RPMI8226 (cell line): ENCODE measurements at places on chromosomes 3 and 15.

- DNase-seq = no peak
Observed at GRCh38 chr3:54447427-54447826, 325.1 kb downstream of the CACNA2D3 start.

- no peak for DNase-seq
Observed at GRCh38 chr3:52134761-52135160, 19.5 kb downstream of the POC1A start.

- no peak for DNase-seq
Observed at GRCh38 chr3:195110647-195111318, 160.2 kb downstream of the XXYLT1 start.

DNA sequence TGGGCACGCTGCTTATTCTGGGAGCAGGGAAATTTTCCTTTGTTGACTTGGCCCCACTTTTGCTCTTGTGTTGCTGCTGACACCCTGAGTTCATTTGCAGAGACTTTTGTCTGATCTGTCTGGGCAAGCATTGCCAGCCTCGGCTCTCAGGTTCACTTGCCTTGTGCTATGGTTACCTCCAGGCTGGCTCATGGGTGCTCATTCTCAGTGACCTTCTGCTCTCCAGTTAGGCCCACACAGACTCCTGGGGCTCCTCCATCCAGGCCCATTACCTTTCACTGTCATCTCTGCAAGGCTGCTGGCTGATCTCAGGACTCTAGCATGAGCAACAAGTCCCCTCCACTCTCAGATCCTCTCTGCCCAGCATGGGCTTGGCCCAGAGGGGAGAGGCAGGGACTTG is 108.3 kb downstream of the IL20RB start:
- DNase-seq = no peak

GRCh38 chr3:23567917-23568316 is 237.8 kb upstream of the UBE2E1 start:
- peak; percentile 49 for DNase-seq

- DNase-seq = no peak
Observed at GRCh38 chr3:79953591-79954101, 185.8 kb upstream of the ROBO1 start.

DNA sequence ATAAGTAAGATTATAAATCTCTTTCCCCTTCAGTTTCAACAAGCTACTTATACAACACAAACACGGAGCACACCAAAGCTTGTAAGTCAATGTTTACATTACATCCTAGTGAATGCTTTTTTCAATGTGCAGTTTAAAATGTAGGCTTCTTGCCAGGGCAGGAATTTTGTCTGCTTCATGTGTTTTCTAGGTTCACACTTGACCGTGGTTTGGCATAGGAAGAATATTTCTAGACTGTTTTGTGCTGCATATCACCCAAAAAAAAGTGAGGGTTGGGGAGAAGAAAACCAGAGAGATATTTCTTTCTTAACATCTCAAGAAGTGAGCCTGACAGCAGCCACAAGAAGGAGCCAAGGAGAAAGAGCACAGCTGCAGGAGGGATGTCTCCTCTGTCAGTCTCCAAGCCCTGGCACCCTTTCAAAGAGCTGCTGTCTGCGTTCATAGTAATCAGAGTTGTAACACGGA is 255.8 kb downstream of the MEIS2 start:
- DNase-seq = no peak

DNA sequence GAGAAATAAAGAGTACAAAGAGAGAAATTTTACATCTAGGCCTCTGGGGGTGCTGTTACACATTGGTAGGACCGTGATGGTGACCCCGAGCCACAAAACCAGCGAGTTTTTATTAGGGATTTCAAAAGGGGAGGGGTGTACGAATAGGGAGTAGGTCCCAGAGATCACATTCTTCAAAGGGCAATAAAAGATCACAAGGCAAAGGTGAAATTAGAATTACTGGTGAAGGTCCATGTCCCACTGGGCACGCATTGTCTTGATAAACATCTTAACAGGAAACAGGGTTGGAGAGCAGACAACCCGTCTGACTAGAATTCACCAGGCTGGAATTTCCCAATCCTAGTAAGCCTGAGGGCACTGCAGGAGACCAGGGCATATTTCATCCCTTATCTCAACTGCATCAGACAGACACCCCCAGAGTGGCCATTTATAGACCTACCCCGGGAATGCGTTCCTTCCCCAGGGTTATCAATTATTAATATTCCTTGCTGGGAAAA is 4.3 kb downstream of the IRAK2 start:
- DNase-seq = no peak

DNA sequence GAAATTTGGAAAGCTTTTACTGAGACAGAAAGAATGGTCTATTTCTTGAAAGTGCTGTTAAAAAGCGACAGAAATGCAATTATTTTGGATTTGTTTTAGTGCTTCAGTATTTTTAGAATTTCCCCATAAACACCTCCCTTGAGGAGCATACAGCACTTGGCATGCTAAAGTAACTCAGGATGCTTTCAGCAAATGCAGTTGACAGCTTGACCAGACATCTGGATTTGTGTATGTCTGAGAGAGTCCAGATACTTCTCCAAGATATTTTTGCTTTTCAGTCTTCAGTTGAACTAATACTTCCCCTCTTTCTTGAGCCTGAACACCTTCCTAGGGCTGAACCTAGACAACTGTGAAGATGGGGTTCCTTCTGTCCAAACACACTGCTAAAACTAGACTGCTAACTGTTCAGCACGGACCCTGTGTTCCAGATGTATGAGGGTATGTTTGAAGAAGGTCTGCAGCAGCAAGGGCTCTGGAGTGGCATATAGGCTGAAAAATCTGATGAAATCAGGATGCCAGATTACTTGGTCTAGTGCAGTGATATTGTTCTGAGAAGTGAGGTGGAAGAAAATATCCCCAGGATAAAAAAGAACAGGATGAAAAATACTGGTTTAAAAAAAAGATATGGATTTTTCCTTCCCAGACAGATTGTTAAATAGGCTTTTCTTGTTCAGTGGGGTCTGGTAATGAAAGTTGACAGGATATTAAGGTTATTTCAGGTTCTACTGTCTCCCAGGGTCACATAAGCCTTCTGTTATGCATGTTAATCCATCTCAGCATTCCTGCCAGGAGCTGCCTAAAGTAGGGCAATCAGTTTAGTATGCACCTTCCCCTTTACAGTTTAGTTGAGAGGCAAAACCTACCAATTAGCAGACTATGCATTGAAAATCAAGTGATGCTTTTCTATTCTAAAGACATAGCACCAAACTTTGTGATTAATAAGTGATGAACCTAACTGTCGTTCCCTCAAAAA is 516.9 kb upstream of the TBL1XR1 start:
- DNase-seq = no peak

DNA sequence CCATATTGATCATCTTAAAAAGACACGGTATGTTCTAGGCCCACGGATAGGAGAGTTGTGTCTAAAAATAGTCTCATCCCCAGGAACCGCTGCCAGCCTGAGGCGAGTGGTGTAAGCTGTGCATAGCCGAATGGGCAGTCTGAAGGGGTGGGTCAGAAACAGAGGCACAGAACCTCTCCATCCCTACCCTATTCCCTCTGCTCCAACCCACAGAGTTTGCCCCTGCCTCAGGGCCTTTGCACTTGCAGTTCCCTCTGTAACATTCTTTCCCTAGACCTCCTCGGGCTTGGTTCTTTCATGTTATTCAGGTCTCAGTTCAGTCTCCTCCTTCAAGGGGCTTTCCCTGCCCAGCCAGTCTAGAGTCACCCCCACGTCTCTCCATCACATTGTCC is 4.8 kb downstream of the SCN5A start:
- DNase-seq = no peak

DNA sequence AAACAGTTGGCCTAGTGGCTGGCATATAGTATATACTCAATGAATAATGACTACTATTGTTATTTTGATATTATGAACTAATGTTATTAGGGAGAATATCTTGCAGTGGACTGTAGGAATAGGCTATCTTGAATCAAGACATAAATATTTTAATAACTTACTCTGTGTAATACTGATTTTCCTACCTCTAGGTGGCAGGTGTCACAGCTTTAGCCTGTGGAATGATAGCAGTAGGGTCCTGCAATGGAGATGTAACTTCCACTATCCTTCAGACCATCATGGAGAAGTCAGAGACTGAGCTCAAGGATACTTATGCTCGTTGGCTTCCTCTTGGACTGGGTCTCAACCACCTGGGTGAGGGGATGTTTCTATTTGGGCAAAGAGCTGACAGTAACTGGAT is 6.5 kb downstream of the PSMD2 start:
- DNase-seq = peak; percentile 24
